ENCODE measurements at places on chromosomes 4 and X. TPM values are rescaled to one million over a fixed set of nuclear protein-coding genes. Genes with fewer than 3 reads are reported as not detected.

Gene PRDM8
- 5.9 TPM for total RNA-seq

Gene DMRTC1
- not detected for total RNA-seq

Gene ENPP6
- 0.16 TPM for total RNA-seq

Gene TRO
- 5.0 TPM for total RNA-seq

Gene SOWAHB
- total RNA-seq: not detected

GRCh38 chr4:85508654-85509053 lies 33.7 kb downstream of the ARHGAP24 start:
- DNase-seq: no peak

- DNase-seq: no peak
Measured at GRCh38 chrX:135480076-135480475, 40.4 kb upstream of the INTS6L start.

DNA sequence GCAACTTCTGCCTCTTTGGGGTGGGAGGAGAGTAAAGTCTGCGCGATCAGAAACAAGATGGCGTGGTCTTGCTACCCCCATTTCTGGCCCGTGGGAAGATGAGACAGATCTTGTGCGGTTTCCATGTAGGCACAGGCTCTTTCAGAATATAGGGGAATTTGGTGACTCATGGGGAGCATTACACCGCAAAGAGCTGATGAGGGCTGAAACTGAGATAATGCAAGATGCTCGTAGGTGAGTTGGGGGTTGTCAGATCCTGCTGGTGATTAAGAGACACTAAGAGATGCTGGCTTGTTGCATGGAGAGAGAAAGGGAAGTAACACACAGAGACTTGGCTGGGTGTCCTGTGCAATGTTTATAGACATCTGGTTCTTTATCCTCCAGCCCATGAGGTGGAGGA lies 1.5 kb downstream of the EVC start:
- DNase-seq: no peak

DNA sequence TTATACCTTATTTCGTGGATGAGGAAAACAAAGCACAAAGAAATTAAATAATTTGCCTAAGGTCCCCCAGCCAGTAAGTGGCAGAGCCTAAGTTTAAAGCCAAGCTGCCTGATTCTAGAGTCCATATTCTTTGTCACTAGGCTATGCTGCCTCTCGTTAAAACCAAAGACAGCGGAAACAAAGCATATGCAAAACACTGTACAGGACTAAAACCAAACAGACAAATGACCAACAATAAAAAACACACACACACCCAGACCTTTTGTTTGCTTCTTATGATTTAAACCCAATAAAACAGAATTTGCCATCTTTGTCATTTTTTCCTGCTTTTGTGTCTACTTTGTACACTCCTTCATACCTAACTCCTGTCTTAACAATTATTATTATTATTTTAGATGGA lies 10.1 kb upstream of the VSIG1 start:
- no peak for DNase-seq

DNA sequence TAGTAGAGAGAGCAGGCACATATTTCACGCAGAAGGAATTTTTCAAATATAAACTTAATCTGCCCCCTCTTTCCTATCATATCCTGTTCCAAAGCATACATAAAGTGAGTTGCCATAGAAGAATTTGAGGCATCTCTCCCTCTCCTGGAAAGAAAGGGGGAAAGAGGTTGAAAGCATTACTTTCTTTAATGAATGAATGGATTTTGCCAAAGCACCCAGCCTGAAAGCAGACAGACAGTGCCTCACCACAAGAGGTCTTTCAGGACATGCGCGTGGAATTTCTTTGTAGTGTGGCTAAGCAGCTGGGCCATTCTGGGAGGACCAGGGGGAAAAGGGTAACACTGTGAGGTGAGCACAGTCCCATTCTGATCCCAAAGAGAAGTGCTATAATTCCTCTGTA lies 651.4 kb downstream of the IQCM start:
- DNase-seq: no peak

DNA sequence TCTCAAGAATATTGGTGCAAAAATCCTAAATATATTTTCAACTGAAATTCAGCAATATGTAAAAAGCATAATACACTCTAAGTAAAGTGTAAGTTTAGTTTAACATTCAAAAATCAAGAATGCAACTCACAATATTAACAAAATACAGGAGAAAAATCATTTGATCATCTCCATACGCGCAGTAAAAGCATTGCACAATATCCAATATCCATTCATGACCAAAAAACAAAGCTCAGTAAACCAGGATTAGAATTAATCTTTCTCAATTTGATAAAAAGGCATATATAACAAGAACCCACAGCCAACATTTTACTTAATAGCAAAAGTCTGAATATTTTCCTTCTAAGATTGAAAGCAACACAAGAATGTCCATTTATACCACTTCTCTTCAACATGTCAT lies 48.3 kb upstream of the C4orf54 start:
- no peak for DNase-seq

Measured in breast epithelium (tissue), 4 donors.